ENCODE measurements at places on chromosomes 11 and 22.

- DNase-seq: no peak
Observed at GRCh38 chr11:114826910-114827442, 148.6 kb downstream of the NXPE2 start.

GRCh38 chr11:134275534-134276395 is at the start of gene GLB1L3:
Gene GLB1L3, plus strand, starts transcription at chr11:134276379. Its CDS starts 362 bp downstream, at chr11:134276741.
- no peak for DNase-seq

GRCh38 chr11:117700551-117700950 is 96.5 kb downstream of the DSCAML1 start:
- no peak for DNase-seq

GRCh38 chr11:11494348-11494747 is 127.5 kb downstream of the GALNT18 start:
- DNase-seq: no peak

DNA sequence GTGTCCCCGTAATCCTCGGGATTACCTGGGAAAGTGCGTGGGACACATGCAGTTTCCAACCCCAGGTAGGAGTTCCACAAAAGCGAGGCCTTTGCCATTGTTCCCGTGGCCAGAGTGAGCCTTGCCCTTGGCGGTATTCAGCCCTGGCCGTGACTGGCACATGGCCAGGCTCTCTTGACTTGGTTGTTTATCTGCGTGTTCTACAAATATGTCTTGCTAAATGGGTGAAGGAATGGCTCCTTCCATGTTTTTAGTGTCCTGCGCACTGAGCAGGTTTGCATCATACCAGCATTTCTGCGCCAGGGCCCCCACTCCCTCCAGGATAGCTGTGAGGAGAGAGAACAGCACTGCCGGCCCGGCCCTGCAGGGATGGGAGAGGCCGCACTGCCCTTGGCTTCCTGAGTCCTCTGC is 20.0 kb downstream of the POLR3H start:
- DNase-seq: no peak

DNA sequence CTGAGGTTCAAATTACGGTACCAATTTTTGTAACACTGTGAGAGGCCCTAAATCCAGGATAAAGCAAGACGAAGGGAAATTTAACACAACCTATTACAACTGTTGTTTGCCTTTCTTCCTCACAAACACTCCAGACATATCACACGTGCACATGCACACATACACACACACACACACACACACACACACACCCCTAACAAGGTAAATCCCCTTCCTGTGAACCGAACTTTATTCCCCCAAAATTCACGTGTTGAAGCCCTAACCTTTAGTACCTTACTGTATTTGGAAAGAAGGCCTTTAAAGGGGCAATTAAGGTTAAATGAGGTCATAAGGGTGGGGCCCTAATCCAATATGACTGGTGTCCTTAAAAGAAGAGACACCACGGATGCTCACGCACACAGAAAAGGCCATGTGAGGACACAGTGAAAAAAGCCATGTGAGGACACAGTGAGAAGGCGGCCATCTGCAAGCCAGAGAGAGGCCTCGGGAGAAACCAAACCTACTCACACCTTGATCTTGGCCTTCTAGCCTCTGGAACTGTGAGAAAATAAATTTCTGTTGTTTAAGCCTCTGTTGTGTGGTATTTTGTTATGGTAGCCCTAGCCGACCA is 1.8 kb downstream of the SERGEF start:
- no peak for DNase-seq

DNA sequence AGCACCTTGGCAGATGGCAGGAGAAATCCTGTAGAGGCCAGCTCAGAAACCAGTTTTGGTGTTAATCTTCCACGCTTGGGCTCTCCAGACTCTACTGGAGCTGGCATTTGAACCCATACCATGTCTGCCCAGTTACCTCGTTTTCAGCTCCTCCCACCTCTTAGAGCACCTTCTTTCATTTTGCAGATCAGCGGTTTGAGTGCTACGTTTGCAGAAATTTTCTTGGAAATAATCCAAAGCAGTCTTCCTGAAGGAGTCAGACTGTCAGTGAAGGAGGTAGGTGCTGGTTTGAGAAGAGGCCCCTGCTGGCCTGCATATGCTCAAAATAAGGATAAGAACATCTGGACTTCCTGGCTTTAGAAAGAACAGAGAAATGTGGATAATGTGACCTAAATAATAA is 13.7 kb downstream of the COA4 start:
- DNase-seq: no peak

- no peak for DNase-seq
Observed at GRCh38 chr11:117303646-117304315, 12.3 kb downstream of the BACE1 start.

GRCh38 chr11:105824457-105825013 is 197.5 kb downstream of the MSANTD4 start:
- no peak for DNase-seq

- no peak for DNase-seq
Observed at GRCh38 chr11:94449437-94449836, 44.2 kb downstream of the MRE11 start.

- DNase-seq: no peak
Observed at GRCh38 chr11:32081129-32081641, 9.7 kb upstream of the RCN1 start.

DNA sequence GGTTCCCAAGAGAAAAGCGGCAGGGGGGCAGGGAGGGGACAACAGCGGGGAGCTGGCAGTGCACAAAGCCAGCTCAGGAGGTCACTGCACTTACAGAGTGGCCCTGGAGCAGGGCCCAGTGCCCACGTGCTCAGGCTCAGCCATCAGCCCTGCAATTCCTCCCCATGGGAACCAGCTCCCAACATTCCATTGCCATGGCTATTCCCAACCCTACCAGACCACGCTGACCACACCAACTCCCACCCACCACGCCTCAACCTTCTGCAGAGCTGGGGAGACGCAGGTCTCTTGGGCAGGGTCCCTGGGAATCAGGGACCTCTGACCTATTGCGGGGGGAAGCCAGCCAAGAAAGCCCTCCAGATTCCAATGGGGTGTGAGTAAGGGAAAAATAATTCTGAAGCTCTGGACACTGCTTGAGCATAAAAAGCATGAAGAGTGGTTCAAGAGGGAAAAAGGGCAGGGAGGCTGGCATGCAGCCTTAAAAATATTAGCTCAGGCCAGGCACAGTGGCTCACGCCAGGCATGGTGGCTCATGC is 38.3 kb upstream of the TFIP11 start:
- no peak for DNase-seq
